CD4-positive, alpha-beta T cell treated with Interleukin-1 beta for 1 hour (primary cell): ENCODE measurements at places on chromosomes 16 and 17.

GRCh38 chr16:5865236-5865635 is 767.6 kb upstream of the EEF2KMT start:
- DNase-seq: no peak

- DNase-seq: no peak
Observed at GRCh38 chr17:47816111-47816735, 5.4 kb downstream of the OSBPL7 start.

DNA sequence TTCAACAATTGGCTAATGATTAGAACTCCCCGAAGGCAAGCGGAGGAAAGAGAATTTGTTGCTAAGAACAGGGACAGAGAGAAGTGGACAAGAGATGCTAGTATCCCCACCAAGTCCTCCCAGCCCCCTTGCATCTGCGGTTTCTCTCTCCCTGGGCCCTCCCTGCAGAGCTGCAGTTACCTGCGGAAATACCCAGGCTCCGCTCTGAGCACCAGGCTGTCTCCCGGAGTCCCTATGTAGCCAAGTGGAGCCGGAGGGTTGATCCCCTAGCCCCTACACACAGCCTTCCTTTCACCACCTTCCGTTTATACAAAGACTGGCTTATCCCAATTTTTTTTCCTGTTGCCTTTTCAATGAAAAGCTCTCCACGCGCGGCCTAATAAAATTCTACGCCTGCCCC is 834.4 kb downstream of the KCNJ2 start:
- no peak for DNase-seq

GRCh38 chr16:2686912-2687507 is 4.7 kb downstream of the KCTD5 start:
- peak; percentile 62 for DNase-seq

GRCh38 chr17:5210614-5211252 is 19.1 kb upstream of the ZNF594 start:
- DNase-seq: no peak

DNA sequence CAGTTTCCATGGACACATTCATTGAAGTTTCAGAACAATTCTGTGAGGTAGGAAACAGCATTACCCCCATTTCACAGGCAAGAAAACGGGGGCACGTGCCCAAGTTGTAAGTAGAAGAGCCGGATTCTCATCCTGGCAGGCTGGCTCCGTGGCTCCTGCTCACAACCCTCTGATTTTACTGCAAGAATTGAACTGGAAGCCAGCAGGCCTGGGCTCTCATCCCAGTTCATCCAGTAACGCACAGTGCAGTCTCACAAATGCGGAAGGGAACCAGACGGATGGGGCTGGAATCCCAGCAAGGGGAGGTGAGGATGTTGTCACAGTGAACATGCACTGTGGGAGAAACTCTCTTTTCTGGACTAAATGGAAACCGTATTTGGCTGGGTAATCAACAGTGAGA is 40.7 kb upstream of the DOC2B start:
- DNase-seq: no peak

GRCh38 chr17:28744972-28745785 is 1.4 kb downstream of the TRAF4 start:
- DNase-seq: peak; percentile 43
